ENCODE measurements at places on chromosomes 16 and 17. TPM values are rescaled to one million over a fixed set of nuclear protein-coding genes. Genes with fewer than 3 reads are reported as not detected.
A peak's percentile ranks its signal among the peaks of the same experiment; 100 is the strongest.

DNA sequence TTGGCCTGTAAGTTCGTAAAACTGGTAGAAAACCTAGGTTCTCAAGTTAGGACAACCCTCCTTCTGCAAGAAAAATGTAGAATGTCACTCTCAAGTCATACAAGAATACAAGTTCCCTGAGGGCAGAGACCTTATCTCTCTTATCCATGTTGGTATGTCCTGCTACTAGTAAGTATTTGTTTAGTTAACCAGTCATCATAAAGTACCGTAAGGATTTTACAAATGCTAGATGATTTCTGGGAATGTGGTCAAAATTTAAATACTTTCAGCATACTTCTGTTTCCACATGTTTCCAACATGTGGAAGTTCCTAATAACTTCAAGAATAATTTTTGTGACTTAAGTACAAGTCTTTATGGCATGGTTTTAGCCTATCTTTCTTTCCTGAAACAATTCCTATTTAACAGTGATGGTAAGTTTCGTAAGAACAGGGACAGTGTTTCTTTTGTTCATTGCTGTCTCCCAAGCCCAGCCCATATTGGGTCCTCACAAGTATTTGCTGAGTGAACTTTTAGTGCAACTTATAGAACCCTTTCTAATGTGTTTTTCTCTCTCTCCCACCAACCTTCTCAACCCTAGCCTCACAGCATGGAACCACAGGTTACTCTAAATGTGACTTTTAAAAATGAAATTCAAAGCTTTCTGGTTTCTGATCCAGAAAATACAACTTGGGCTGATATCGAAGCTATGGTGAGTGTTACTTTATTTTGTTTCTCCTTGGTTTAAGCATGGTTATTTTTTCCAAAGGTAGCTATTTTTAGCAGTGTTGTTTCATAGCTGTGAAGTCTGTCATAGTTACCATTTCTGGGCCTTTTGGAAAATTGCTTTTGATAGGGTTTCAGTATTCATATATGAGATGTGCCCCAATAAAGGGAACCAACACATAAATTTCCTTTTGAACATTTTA is 4.5 kb downstream of the NBR1 start:
- DNase-seq: no peak

MYH2 gene
- not detected for total RNA-seq

DNA sequence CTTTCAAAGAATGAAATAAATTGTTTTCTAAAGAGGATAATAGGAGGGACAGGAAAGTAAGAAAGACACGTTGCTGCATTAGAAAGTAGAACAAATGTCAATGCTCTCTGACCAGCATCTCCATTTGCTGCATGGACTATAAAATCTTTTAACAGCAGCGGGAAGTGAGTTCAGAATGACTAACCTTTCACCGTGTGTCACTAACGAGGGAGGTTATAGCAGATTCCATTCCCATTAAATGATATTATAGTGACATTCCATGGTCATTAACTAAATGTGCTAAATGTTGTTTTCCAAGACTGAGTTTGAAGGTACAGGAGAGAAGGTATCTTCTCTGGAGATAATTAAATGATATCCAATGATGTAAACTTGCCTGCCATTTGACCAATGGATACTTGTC is 127.1 kb upstream of the HS3ST3A1 start:
- DNase-seq: no peak

RHBDL1 gene
- 2.0 TPM for total RNA-seq

- no peak for DNase-seq
Observed at GRCh38 chr17:27635275-27635823, 4.4 kb downstream of the LGALS9 start.

DNA sequence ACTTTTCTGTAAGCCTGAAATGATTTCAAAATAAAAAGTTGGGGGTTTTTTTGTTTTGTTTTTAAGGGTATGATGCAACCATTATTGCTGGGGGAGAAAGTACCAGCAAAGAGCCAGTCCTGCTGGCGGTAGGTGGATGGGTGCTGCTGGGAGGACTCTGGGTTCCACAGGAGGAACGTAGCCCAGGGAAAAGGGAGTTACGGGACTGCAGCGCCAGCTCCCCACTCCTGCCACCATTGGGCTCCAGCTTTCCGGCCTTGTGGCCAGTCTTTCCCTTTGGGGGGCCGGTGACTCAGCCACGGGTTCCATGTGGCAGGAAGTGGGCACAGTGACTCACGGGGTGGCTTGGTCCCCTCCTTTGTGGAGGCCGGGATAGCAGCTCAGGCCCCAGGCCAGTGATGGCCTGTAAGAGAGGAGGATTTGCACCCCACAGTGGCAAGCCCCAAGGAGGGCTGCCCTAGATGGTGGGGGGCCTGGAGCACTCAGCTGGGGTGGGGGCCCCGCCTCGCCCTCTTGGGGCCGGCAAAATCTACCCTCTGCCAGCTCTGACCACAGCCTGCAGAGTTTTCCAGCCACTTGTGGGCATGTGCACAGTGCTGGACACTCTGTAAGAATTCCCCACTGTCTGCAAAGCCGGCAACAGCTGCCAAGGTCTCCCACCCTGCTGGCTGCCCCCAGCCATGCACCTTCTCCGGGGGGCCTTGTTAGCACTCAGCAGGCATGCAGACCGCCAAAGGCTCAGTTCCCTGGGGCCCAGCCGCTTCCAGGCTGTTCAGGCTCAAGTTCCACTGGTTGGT is 30.4 kb downstream of the SOCS3 start:
- no peak for DNase-seq

DNA sequence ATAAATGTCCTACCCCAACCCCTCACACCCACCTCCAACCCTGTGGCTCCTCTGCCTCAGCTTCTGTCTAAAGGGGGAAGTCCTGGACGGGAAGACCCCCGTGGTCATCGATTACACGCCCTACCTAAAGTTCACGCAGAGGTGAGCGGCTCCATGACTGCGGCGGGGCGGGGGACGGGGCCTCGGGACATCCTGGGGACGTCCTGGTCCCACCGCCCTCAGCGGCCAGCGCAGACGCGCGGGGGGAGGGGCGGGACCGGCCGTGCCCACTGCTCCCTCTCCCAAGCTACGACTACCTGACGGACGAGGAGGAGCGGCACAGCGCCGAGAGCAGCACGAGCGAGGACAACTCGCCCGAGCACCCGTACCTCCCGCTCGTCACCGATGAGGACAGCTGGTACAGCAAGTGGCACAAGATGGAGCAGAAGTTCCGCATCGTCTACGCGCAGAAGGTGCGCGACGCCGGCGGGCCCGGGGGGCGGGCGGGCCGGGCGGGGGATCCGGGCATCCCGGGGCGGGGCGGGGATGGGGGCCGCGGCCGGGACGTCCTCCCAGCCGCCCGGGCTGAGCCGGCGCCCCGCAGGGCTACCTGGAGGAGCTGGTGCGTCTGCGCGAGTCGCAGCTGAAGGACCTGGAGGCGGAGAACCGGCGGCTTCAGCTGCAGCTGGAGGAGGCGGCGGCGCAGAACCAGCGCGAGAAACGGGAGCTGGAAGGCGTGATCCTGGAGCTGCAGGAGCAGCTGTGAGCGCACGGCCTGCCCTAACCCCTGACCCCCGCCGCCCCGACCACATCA is 6.7 kb downstream of the RUNDC3A start:
- DNase-seq: peak; percentile 56

- no peak for DNase-seq
Observed at GRCh38 chr17:40268141-40268712, 19.5 kb upstream of the CDC6 start.

GRCh38 chr17:1484676-1485422 is 7.6 kb downstream of the MYO1C start:
- DNase-seq: no peak

GRCh38 chr16:5036228-5037156 is 2.8 kb upstream of the NAGPA start:
- DNase-seq: no peak

- DNase-seq: no peak
Observed at GRCh38 chr17:411421-412120, 59.0 kb upstream of the RPH3AL start.

GRCh38 chr17:50883850-50884438 is 17.8 kb upstream of the TOB1 start:
- DNase-seq: no peak

DNA sequence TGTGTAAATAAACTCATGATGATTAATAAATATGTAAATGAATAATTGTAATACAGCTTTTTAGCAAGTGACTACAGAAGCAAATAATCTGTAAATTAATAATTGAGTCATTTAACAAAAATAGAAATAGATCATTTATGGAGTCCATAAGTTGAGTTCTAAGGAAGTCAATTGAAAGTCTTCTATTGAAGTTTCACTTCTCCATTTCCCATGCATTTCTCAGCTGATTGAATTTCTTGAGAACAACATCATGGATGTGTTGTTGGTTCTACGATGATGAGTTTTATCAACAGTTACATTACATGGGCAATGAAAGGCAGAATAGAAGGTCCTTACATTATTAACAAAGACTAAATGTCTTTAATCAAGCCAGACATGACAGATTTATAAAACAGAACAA is 290.4 kb downstream of the MAP2K6 start:
- no peak for DNase-seq

DNA sequence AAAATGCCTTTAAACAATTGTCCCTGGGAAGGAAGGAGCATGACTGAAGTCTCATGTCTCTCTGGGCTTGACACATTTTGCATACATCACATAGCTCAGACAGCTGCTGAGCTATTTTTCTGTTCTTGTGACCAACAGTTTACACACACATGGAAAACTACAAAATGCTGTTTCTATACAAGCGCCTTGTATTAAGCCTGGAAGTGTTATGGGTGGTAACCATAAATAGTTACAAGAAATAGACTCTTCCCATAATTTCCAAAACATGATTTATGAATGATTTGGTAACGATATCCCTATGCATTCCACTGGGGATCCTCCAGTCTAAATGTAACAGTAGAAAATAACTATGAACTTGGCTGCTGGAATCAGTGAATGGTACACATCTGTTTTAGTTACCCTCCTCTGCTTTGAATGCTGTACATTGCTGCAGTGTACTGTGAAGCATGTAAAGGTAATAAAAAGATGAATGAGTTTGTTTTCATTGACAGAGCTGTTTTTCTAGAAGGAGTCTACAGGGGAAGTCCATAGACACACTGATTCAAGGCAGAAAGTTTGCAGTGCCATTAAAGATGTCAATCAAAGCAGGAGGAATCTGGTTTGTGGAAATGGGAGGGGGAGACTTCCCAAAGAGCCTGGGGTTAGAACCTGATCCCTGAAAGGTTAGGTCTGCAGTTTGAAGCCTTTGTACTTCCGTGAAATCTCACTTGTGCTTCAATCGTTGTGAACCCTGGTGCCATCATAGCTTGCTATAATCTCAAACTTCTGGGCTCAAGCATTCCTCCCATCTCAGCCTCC is 5.0 kb downstream of the ACSF2 start:
- DNase-seq: no peak

GRCh38 chr17:31788956-31789355 is 70.1 kb downstream of the COPRS start:
- no peak for DNase-seq

DNA sequence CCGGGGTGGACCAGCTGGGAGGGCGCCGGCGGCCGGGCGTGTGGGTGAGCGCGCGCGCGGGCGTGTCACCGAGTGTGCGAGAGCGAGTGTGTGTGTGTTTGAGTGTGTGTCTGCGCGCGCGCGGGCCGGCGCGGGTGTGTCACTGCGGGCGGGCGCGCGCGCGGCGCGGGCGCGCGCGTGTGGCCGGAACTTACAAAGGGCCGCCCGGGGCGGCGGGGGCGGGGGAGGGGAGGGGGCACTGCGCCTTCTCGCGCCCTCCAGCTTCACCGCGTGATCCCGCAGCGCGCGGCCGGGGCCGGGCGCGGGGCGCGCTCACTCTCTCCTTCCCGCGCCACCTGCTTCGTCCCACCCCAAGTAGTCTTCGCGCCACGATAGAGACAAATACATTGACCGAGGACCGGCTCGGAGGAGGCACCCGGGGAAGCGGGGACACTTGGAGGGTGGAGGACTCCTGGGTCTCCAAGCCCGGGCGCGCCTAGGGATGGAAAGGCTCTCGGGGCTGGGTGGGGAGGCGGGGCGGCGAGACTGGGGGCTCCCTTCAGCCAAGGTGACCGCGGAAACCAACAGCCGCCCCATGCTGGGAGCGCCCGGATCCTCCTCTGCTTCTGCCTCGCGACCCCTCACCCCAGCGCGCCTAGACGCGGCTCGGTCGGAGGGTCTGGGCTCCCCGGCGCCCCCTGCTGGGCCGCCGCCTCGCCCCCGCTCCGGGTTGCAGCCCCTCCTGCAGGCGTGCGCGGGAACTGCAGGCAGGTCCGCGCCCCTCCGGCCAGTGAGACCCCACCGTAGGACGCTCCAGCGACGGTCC is at the start of gene SRCIN1:
TSS of gene SRCIN1 (minus strand) at position 112 of the 805 bp plus-strand sequence. CDS start 247 bp downstream, outside the sequence.
- DNase-seq: peak; percentile 84

DNA sequence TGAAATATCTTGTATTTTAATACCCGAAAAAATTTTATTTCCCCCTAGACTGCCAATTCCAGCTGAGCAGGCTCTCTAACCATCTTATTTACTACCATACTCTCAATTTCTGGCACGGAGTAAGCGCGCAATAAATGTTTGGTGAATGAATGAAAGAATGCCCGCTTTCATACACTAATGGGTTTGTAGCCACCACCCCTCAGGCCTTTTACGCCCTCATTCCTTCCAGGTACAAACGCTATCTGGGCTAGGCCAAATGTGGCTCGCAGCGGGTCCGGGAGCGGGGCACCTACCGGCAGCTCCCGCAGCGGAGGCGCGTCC is 536 bp upstream of the PLD2 start:
- no peak for DNase-seq

- no peak for DNase-seq
Observed at GRCh38 chr17:72134608-72135394, 14.0 kb downstream of the SOX9 start.

DNA sequence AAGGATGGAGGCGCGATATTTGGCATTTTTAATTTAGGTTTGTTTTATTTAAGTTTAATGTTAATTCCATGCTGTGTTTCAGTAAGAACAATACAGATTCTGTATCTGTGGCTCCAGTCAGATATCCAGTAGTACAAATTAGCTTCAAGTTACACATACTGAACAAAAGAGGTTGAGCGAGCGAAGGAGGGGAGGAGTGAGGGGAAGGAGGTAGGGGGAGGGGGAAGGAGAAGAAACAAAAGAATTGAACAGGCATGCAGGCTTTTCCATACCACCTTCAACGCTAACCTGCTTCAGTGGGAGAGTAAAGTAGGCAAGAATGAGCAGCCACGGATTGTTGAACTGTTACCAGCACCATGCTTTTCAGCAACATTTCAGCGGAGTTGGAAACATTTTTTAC is 55.5 kb downstream of the YWHAE start:
- no peak for DNase-seq

TBC1D3C gene
- not detected for total RNA-seq

GRCh38 chr17:41773731-41774193 is 12.7 kb downstream of the JUP start:
- DNase-seq: no peak

TP53TG3B gene
- total RNA-seq: not detected

DNA sequence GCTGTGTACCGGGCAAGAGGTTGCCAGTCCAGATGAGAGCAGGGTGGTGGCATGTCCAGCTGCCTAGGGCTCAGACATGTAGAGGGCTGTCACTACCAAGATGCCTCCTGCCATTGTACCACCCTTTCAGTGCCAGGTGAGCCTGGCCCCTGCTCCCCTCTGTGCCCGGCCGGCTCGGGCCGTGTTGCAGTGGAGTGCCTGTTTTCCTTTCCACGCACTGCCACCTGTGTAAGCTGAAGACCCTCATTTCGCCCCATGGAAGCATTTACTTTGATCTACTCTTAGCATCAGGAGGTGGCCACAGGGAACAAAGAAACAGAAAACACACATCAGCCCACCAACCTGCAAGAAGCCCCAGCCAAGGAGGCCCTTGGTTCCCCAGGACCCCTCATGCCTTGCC is 4.6 kb upstream of the RBFOX3 start:
- no peak for DNase-seq

CBFB gene
- total RNA-seq: 55.0 TPM

- peak; percentile 2 for DNase-seq
Observed at GRCh38 chr17:7388856-7389255, 5.5 kb downstream of the PLSCR3 start.

Measured in frontal cortex (tissue), 4 donors.